Stimulated activated naive CD8-positive, alpha-beta T cell treated with anti-CD3 and anti-CD28 coated beads, Interleukin-15, Interleukin-2, amounts not matched to agents 100 U/mL and 50 U/mL, for 24 hours (primary cell): ENCODE measurements at places on chromosomes 5 and 9.

DNA sequence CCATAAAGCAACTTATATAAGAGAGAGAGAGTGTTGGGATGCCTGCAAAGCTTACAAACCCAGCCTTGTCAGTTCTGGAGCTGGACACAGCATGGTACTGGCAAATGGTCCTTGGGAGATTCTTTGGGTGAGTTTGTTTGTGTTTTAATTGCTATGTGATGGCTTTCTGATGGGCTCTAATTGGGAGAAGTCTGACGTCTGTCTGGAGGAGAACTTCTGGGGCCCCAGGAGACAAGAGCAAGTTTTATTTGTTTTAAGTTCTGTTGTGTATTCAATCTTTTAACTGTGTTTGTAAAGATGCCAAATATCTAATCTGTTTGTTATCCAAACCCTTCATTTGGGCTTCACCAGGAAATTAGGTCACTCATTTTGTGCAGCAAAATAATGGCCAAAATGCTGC lies 50.3 kb upstream of the AFAP1L1 start:
- no peak for DNase-seq

DNA sequence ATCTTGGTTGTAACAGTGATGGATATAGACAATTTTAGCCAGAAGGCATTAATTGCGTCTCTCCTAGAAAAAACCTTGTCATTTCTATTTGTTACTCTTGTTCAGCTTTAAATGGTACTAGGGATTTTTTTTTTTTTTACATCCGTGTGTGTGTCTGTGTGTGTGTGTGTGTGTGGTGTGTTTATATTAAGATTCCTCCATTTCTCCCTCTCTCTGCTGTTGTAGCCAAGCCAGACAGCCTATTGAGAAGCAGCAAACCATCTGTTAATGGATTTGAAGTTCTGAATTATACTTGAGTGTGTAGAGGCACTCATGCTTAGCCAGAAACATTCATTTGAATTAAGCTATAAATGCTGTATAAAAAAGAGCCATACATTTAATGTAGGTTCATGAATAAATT lies 72.3 kb downstream of the SLF1 start:
- DNase-seq, result no peak

- no peak for DNase-seq
Observed at GRCh38 chr9:124685217-124685616, 85.9 kb downstream of the NR6A1 start.

DNA sequence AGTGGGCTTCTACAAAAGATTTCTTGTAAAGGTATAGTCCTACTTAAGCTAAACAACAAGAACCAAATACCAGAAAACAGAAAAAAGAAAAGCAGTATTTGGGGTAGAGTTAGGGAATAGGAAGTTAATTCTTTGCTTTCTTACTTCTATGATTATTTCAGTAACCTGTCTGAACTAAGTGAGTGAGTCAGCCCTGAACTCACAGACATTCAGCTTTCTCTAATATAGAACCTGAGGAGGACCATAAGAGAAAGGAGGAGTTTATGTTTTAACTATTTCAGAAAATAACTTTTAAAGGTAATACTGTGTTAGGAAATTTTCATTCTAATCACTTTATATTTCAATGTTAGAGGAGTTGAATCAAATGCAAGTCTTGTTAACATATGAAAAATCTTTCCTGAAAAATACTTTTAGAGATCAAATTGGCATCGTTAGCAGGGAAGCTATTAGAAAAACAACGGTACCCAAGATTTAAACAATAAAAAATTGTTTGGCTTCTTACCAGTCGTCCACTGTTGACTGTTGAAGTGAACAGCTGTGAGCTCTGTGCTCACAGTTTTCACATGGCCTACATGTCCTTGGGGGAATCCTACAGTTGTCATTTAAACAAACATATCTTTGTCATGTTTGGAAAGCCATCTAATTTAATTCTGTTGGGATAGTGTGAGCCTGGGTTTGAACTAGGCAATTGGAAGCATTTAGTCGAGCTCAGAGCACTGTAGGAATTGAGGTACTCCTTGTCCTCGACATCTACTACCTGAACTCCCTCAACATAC lies 19.9 kb upstream of the ZFAND5 start:
- DNase-seq, result no peak

GRCh38 chr5:79845448-79846197 lies 145.4 kb downstream of the MTX3 start:
- DNase-seq, result peak; percentile 11

- DNase-seq, result no peak
Observed at GRCh38 chr5:1429496-1429895, 15.7 kb downstream of the SLC6A3 start.

GRCh38 chr5:435961-436640 lies 6.9 kb upstream of the EXOC3 start:
- no peak for DNase-seq

- DNase-seq, result no peak
Observed at GRCh38 chr5:172417130-172417841, 37.0 kb downstream of the SH3PXD2B start.

DNA sequence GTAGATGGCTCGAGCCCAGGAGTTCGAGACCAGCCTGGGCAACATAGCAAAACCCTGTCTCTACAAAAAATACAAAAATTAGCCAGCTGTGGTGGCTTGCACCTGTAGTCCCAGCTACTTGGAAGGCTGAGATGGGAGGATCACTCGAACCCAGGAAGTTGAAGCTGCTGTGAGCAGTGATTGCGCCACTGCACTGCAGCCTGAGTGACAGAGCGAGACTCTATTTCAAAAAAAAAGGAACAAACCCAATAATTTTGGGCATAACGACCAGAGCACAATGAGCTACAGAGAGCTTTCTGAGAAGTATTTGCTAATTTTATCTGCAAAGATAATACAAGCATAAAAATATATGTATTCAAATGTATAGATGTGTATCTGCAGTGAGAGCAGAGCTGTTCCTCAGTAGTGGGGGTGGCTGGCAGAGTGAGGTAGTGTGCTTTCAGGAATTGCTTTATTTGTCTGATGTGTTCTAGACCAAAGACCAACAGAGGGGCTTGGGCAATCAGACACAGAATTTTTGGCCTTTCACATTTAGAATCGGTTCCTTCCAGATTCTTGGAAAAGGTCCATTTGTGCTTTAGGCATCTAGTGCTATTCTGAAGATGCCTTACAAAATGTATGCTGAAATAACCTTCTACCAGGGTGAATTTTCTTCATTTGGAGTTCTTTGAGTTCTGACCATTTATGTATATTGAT lies 5.2 kb downstream of the DOCK8 start:
- DNase-seq, result no peak

DNA sequence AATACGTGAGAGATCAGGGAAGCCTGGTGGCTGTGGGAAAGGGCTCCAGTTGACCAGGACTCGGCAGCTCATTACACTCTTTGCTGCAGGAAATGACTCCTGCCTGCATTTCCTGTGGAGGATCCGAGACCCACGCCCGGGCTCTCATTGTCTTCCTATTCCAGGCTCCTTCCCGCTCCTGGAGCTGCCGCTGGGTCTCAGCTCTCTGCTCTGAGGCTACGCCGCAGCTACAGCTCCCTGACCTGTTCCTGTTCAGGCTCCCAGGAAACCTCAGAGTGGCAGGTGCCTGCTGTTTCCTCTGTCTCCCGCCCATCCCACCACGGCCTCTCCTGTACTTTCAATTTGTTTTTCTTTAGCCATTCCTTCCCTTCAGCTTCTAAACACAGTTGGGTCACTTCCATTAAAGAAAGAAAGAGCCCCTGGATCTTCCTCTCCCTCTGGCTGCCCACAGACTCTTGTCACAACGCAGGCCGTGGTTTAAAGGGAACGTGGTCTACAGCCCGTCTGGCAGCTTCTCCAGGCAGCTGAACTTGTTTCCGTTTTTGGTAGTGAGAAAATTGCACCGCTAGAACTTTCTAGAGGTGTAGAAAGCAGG lies 71.5 kb downstream of the IL6ST start:
- DNase-seq, result no peak

DNA sequence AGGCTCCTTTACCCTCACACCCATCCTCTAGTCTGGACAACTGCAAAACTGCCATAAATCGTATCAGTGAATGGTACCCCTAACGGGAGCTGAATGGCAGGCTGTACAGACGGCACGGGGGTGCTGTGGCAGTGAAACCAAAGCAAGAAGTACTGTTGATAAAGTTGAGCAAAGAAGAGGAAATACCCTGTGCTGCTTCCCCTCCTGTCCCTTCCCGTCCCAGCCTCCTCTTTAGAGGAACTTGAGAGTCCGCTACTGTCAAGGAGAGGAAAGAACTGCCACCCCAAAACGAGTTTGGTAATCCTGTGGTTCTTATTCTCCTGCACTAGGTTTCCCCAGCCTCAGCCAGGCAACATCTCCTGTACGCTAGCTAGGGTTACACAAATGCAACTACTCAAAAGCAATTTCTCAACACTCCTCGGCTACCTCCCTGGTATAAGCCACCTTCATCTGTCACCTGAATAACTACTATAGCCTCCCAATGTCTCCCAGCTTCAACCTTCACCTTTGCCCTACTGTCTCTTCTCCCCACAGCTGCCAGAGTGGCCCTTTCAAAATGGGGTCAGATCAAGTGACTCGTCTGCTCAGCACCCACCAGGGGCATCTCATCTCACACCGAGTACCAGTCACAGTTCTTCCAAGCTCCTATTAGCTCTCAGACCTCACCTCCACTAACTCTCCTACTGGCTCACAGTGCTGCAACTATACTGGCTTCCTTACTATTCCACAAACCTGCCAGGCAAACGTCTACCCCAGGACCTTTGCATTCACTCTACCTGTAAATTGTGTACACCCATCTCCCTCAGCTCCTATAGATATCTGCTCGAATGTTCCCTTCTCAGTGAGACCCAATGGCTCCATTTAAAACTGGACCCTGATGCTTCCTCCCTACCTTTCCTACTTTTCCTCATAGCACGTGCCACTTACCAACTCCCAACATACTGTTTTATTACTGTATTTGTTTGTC lies 4.1 kb downstream of the GLRX start:
- DNase-seq, result no peak
